IMR-90 (cell line): ENCODE measurements at places on chromosomes 12 and 14. TPM values are rescaled to one million over a fixed set of nuclear protein-coding genes. Genes with fewer than 3 reads are reported as not detected.

The KRT79 gene
- polyA plus RNA-seq, result 0.09 and 0.24 TPM in 2 replicates

The LALBA gene
- polyA plus RNA-seq, result not detected in 2 replicates

The B3GNT4 gene
- polyA plus RNA-seq, result 0.53 and 0.99 TPM in 2 replicates

The PMEL gene
- 5.8 and 5.9 TPM in 2 replicates for polyA plus RNA-seq

The MYF6 gene
- not detected in 2 replicates for polyA plus RNA-seq

The SLC4A8 gene
- 3.1 and 3.2 TPM in 2 replicates for polyA plus RNA-seq

The EPYC gene
- not detected in 2 replicates for polyA plus RNA-seq

The JKAMP gene
- 90.1 and 101 TPM in 2 replicates for polyA plus RNA-seq

- H3K27me3 ChIP-seq, result no peaks in the 10 kb centered on the region
- H3K4me3 ChIP-seq, result no peak overlapping the region
- peak overlapping the region; percentile 59 for H3K27ac ChIP-seq
Observed at GRCh38 chr12:6093764-6094163, 30.7 kb downstream of the VWF start.

DNA sequence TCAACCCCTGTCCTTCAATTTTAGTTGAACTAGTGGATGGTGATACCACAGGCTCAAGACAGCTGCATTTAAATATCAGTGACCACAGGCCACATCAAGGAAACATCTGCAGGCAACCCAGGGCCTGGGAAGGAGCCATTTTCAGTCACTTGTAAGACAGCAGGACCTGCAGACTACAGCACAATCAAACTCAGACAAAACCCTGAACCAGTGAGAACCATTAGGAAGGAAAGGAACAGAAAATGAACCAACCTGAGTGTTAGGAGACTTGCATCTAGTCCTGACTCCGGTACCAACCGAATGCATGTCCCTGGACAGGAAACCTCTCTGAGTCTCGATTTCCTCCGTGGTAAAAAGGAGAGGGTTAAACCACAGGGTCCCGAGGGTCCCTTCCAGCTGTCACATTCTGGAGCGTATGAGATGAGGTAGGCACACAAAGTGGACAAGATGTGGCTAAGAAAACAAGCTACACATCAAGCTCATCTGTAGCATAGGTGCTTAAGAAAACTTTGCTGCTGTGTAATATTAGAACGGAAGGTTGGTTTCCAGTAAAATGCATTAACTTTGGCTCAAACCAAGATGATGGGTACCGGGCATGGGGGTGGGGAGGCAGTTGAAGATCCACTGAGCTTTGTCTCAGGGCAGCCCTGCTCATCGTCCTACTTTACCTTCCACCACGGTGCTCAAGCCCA lies 1.6 kb upstream of the CDKN1B start:
- peaks cover 14% of the 10 kb centered on the region for H3K36me3 ChIP-seq
- peaks cover 20% of the 10 kb centered on the region for H3K4me1 ChIP-seq
- no peak for DNase-seq
- H3K4me3 ChIP-seq, result no peak overlapping the region; the same call in 1 of the 2 replicates
- H3K27ac ChIP-seq, result peak overlapping the region; percentile 92

- no peak overlapping the region for H3K27ac ChIP-seq
- no peak overlapping the region for H3K4me3 ChIP-seq
- no peak for DNase-seq
- H3K36me3 ChIP-seq, result no peaks in the 10 kb centered on the region
Observed at GRCh38 chr12:119307747-119308146, 26.8 kb upstream of the CCDC60 start.

- H3K27me3 ChIP-seq, result no peaks in the 10 kb centered on the region
- H3K4me3 ChIP-seq, result peak overlapping the region; percentile 45; the same call in 1 of the 2 replicates
- DNase-seq, result no peak
- H3K27ac ChIP-seq, result no peak overlapping the region
Observed at GRCh38 chr12:39620659-39621658, 1.4 kb upstream of the ABCD2 start.

DNA sequence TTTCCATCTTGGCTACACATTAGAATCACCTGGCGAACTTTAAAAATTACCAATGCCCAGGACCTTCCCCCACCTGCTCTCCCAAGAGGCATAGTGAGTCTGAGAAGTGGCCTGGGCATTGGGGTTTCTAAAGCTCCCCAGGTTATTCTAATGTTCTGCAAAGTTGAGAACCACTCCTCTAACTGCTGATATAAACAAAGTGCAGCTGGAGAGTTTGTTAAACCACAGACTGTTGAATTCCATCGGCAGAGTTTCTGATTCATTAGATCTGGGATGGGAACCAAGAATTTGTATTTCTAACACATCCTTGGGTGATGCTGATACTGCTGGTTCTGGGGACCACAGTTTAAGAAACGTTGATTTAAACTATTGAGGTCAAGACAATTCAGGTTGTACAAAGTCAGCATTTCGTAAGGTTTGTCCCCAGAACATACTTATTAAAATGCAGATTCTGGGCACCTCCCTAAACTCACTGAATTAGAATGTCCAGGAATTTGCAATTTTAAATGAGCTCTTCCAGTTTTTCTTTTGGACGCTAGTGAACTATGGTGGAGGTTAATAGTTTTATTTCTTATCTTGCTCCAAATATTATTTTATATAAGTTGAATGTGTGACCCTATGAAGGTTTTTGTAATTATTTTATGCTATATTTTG lies 309.1 kb downstream of the NRXN3 start:
- no peak overlapping the region for H3K4me3 ChIP-seq
- no peaks in the 10 kb centered on the region for H3K27me3 ChIP-seq
- no peak for DNase-seq
- H3K4me1 ChIP-seq, result no peaks in the 10 kb centered on the region
- no peak overlapping the region for H3K27ac ChIP-seq
- no peaks in the 10 kb centered on the region for H3K36me3 ChIP-seq

DNA sequence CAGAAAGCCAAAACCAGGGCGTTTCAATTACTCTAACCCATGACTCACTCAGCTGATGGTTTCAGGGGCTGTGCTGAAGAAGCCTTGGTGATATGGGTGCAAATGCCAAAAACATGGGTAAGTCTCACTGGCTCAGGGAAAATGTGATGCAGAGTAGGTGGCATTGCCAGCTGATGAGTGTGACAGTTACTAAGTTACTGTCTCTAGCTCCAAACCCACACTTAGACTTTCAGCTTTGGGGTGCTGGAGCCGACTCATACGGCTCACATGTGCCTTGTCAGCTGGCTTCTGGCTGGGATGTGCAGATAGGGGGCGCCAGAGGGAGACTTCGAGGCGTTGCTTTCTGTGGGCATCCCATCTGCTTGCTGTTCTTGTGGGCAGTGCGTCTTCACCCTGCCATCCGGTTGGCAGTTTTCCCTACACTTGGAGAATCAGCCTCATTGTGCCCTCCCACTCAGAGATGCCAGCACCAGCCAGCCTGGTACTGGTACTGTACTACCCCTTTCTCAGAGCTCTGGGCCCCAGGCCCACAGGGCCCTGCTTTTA lies 11.1 kb upstream of the KRT7 start:
- no peaks in the 10 kb centered on the region for H3K27me3 ChIP-seq
- H3K4me1 ChIP-seq, result peaks cover 9% of the 10 kb centered on the region; the same call in 1 of the 2 replicates
- H3K4me3 ChIP-seq, result no peak overlapping the region

DNA sequence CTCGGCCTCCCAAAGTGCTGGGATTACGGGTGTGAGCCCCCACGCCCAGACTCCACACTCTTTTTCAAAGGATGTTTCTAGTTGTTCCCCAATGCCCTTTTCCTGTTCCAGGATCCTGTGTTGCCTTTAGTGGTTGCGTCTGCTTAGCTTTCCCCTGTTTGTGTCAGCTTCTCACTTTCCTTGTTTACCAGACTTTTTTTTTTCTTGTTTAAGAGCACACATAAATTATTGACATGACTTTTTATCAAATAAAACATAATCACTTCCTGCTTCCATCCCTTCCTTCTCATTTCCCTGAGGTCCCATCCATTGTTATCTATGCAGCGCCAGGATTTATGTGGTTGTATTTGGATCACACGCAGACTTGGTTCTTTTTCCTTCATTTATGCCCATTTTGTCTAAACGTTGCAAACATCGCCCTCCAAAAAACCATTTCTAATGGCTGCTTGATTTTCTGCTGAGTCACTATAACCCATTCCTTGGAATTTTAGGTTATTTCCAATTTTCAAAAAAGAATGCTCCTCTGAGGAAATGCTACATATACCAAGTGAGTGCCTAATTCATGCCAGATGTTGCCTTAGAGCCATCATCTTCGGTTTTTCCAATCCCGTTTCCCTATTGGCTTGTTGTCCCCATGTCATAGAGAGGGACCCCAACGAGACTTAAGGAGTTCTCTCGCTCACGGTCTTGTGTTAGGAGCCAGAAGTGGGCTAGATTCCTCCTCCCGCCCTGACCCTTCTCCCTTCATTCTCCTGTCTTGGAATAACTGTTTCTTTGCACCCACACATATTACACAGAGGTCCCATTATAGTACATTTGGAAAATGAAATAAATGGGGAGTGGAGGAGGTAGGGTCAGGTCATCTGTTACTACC lies 13.5 kb upstream of the CYP46A1 start:
- no peaks in the 10 kb centered on the region for H3K36me3 ChIP-seq
- no peak overlapping the region; the same call in 1 of the 2 replicates for H3K27ac ChIP-seq
- no peak overlapping the region for H3K4me3 ChIP-seq

DNA sequence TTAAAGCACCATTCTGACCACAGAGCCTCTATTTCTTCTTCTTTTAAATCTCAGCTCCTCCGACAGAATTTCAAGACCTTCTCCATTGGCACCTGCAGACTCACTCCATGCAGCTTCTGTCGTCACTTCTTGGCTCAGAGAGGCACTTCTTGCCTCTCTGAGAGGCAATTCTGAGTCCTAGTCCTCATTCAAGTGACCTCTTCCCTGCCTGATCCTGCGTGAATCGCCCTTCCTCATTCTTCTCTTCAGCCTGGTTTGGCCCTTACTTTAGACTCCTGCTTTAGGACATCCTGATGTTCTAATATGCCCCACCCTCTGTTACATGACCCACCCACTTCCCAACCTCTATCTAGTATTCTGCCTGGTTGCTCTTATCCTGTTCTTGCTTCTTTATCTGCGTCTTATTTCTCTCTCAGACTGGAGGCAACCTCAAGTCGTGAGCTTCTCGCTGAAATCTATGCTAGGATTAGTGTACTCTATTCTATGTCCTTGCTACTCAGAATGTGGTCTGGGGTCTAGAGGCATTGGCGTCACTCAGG lies 55.6 kb upstream of the CISTR start:
- no peak for DNase-seq
- peaks cover 43% of the 10 kb centered on the region for H3K27me3 ChIP-seq
- peaks cover 7% of the 10 kb centered on the region for H3K4me1 ChIP-seq
- H3K4me3 ChIP-seq, result no peak overlapping the region

- peaks cover 62% of the 10 kb centered on the region for H3K27me3 ChIP-seq
- H3K4me3 ChIP-seq, result no peak overlapping the region
- no peaks in the 10 kb centered on the region for H3K4me1 ChIP-seq
- no peak overlapping the region for H3K27ac ChIP-seq
- no peaks in the 10 kb centered on the region for H3K36me3 ChIP-seq
Observed at GRCh38 chr14:94773655-94774343, 3.9 kb upstream of the GSC start.

DNA sequence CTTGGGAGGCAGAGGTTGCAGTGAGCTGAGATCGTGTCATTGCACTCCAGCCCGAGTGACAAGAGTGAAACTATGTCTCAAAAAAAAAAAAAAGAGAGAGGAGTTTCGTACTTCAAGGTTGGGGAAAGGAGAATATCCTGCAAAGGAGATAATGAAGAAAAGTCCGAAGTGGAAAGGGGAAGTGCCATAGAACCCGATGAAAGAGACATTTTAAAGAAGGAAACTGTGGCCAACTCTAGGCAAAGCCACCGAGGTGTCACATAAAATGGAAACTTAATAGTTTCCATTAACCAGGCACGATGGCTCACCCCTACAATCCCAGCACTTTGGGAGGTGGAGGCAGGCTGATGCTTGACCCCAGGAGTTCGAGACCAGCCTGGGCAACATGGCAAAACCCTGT lies 15.0 kb upstream of the LTBP2 start:
- peaks cover 12% of the 10 kb centered on the region for H3K4me1 ChIP-seq
- no peak for DNase-seq
- H3K4me3 ChIP-seq, result no peak overlapping the region
- no peak overlapping the region for H3K27ac ChIP-seq
- H3K36me3 ChIP-seq, result no peaks in the 10 kb centered on the region

DNA sequence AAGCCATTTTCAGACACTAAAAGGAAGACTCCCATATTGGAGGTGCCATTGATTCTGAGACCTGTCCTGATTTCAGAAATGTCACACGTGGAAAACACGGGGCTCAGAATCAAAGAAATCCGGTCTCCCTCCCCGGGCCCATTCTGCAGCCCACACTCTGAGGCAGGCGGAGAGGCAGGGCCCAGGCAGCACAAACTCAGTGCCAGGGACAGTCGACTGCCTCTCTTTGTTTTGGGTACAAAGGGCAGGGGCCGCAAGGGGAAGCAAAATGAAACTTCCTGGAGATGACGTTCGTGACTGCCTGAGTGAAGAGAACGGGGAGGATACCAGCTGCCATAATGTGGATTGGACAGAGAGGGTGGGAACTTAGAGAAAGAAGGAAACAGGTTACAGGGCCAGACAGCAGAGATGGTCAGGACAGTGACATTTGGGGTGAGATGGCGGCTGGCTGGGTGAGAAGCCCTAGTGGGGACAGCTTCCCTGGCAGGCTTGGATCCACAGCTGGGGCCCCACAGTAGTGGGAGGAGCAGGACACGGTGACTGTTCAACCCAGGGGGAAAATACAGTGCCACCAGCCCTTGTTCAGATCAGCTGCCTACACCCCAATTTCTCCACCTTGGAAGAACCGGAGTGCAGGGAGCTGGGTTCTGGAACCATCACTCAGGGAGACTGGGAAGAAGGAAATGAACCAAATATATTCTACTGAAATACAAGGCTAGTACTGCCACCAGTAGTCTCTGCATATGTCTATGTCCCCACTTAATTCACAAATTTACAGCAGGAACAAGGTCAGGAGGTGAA lies 8.1 kb downstream of the GAPDH start:
- peaks cover 53% of the 10 kb centered on the region for H3K36me3 ChIP-seq
- no peak for DNase-seq
- H3K27me3 ChIP-seq, result no peaks in the 10 kb centered on the region
- H3K4me1 ChIP-seq, result peaks cover 11% of the 10 kb centered on the region
- H3K4me3 ChIP-seq, result no peak overlapping the region

GRCh38 chr12:7995266-7995963 lies 37.1 kb upstream of the FOXJ2 start:
- no peaks in the 10 kb centered on the region for H3K27me3 ChIP-seq
- H3K4me1 ChIP-seq, result peaks cover 8% of the 10 kb centered on the region
- peak overlapping the region; percentile 15; the same call in 1 of the 2 replicates for H3K4me3 ChIP-seq
- peak; percentile 91 for DNase-seq

DNA sequence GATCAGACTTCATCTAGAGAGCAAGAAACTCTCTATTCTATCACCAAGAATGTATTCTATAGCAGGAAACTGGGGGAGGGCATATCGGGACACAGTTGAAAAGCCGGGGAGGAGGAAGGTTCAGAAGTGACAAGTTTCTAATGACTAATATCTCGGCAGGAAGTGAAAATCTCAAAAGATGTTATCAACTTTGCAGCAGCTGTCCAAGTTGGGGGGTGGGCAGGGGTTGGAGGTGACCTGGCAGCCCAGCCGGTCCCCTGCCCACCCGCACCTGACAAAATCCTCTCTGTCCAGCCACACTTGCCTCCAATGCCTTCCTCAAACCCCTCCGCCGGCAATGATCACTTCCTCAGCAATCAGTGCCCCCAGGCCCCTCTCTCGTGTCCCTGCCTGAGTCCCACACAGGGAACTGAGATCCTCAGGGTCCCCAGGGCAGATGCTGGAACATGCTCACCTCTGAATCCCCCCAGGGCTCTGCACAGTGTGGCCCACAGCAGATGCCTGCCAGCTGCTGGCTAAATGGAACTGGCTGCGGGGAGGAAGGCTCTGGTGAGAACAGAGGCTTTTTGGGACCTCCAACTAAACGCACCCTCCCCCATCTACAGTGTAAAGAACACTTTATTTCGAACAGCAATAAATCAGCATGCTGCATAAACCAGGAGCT lies 43.9 kb downstream of the CCDC88C start:
- H3K27ac ChIP-seq, result no peak overlapping the region
- H3K4me3 ChIP-seq, result no peak overlapping the region
- no peak for DNase-seq
- peaks cover 4% of the 10 kb centered on the region; the same call in 1 of the 2 replicates for H3K27me3 ChIP-seq
- H3K36me3 ChIP-seq, result no peaks in the 10 kb centered on the region
